ENCODE measurements at places on chromosomes 13 and 19. TPM values are rescaled to one million over a fixed set of nuclear protein-coding genes. Genes with fewer than 3 reads are reported as not detected.

The TMEM86B gene
- total RNA-seq: 1.8 TPM

DNA sequence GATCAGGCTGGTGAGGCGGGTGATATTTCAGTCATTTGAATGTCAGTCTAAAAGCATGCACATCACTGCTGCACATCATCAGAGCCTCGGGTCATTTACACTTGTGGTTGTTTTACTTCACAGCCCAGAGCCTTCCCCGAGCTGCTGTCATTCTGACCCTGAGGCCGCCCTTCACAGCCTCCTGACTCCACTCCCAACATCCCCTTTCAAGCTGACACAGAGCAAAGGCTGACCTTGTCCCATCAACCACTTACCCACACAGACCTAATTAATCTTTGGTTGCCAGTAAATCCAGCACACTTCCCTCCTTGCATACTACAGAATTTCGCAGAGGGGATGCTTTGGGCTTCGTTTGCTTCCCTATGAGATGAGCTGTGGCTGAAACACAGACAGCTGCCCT lies 528.1 kb downstream of the DIAPH3 start:
- DNase-seq: no peak

GRCh38 chr13:44437356-44438233 lies 64.0 kb downstream of the SERP2 start:
- DNase-seq: peak; percentile 54

- DNase-seq: no peak
These were observed 470 bp upstream of the GRTP1 start for GRCh38 chr13:113364311-113364889.

All from NCI-H460 (cell line).